T-helper 9 cell (primary cell): ENCODE measurements at places on chromosomes 1 and 21.

GRCh38 chr1:60662486-60663044, 419.8 kb upstream of the NFIA start:
- DNase-seq = no peak

GRCh38 chr1:161047436-161048420, 2.0 kb upstream of the USF1 start:
- DNase-seq = no peak

GRCh38 chr1:205246351-205247119, 18.8 kb downstream of the TMCC2 start:
- DNase-seq = no peak

DNA sequence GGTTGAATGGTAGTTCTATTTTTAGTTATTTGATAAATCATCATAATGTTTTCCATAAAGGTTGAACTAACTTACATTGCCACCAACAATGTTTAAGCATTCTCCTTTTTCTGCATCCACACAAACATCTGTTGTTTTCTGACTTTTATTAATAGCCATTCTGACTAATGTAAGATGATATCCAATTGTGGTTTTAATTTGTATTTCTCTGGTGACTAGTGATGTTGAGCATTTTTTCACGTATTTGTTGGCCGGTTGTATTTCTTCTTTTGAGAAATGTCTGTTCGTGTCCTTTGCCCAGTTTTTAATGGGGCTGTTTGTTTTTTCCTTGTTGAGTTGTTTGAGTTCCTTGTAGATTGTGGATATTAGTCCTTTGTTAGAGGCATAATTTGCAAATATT, 24.6 kb upstream of the SLC35F3 start:
- no peak for DNase-seq

- DNase-seq = no peak
Measured at GRCh38 chr1:157711802-157712201, 11.2 kb upstream of the FCRL3 start.

GRCh38 chr21:33762803-33763581, 120.7 kb downstream of the ITSN1 start:
- DNase-seq = no peak

DNA sequence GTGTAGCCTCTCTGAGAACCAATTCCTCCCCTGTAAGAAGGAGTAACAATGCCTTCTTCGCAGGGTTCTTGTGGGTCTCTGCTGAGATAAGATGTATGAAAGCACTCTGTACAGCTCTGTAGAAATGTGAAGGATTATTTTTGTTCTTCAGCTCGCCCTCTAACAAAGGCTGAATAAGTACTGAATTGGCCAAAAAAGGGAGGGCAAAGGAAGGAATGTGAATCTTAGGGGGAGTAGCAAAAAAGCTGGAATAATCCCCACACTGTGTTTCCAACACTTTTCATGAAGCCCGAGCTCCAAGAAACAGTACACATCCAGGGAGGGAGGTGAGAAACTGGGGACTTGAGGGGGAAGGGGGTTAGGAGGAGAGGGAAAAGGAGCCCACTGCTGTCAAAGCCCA, 14.0 kb upstream of the SLC41A1 start:
- DNase-seq = no peak
